CD4-positive, alpha-beta T cell treated with Interleukin-17A for 1 hour (primary cell): ENCODE measurements at places on chromosomes 2 and 18.

GRCh38 chr2:797556-797955 lies 120.3 kb upstream of the TMEM18 start:
- no peak for DNase-seq

DNA sequence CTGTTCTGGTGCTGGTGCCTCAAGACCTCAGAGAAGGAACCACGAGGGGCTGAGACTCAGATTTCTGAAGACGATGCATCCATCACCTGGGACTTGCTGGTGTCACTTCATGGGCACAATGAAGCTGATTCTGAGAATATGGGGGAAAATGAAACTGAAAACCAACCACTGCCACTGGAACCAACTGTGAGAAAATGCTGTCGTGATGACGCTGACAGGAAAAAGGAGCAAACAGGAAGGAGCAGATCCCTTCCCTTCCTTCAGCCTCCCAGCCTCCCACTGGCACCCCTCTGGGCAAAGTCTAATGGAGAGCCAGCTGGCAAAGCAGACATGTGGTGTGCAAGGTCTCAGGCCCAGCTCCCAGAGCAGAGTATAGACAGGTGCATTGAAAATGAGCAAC lies 109.7 kb downstream of the FOXI3 start:
- DNase-seq = no peak

GRCh38 chr2:201879996-201880395 lies 73.7 kb downstream of the CDK15 start:
- DNase-seq = no peak

GRCh38 chr2:105395691-105396090 lies 3.2 kb downstream of the FHL2 start:
- DNase-seq = no peak

GRCh38 chr18:36828157-36828629 lies 609 bp downstream of the TPGS2 start:
- DNase-seq = no peak

DNA sequence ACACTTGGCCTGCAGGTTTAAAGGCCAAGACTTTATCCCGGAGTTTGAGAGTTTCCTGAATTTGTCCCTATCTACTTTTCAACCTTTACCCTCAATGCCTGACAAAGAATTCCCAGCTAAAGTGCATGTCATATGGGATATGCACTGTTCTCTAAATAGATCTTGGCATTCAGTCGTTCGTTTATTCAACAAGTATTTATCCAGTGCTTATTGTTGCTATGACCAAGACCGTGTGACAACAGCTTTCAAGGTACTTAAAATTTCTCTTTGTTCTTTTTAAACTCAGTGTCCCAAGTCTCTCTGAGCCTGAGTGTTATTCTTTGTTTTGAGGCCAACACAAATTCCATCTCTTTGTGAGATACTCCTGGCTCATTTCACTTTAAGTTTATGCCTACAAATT lies 133.4 kb downstream of the RGPD3 start:
- no peak for DNase-seq

DNA sequence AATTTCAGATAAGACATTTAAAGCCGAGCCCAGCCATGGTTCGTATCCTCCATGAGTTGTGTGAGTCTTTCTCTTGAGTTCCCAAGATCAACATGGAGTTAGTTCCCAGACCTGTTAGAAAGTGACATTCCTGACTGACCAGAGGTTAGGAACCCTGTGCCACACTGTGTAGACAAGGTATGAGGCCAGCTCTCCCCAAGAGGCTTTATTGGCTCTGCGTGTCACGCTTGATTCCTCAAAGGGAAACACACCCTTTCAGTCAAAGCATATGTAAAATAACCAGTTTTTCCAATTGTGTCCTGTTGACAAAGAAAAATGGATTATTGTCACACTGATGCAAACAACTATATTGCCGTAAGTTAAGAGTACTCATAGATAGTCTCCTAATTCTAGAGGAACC lies 1.2 kb downstream of the SULT1C3 start:
- DNase-seq = no peak
